Ovary (tissue), 10 donors: ENCODE measurements at places on chromosomes 7 and 10. TPM values are rescaled to one million over a fixed set of nuclear protein-coding genes. Genes with fewer than 3 reads are reported as not detected.

The ASB10 gene
- not detected for total RNA-seq

The NUTM2E gene
- total RNA-seq, result not detected

The MYPN gene
- total RNA-seq, result not detected

The FZD1 gene
- total RNA-seq, result 22.2 TPM

The RADIL gene
- 3.7 TPM for total RNA-seq

The SDK1 gene
- 2.3 TPM for total RNA-seq

The IFIT3 gene
- 8.7 TPM for total RNA-seq

The SMKR1 gene
- total RNA-seq, result 3.2 TPM

DNA sequence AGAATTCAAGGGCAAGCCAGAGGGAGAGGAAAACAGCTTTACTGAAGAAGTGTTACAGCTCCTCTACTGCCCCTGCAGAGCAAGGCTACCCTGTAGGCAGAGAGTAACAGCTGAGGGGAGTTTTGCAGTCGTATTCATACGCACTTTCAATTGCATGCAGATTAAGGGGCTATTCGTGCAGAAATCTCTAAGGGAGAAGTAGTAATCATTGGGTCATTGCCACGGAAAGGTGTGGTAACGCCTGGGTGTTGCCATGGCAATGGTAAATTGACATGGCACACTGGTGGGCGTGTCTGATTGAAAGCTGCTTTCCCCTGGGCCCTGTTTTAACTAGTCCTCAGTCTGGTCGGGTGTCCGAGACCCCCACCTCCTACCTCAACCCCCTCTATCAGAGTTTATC is 227.2 kb downstream of the NSUN6 start:
- no peak overlapping the region for H3K4me3 ChIP-seq
- DNase-seq, result no peak

DNA sequence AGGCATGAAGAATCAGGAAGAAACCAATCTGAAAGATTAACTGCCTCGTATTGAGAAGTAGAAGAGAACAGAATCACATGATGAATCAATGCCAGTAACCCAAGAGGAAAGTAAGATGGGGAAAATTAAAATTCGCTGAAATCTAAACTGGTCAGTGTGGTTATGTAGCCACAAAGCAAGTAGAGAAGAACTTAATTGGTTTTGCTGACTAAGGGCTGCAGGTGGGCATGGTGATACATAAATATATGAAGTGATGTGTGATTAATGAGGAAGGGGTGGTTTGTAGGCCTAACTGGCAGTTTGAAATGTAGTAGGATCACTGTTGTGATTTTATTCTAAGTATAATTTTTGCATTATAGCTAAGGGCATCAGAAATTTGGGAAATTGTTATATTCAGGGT is 83.5 kb upstream of the LRRTM3 start:
- no peaks in the 10 kb centered on the region for H3K4me1 ChIP-seq
- no peak overlapping the region for H3K4me3 ChIP-seq
- DNase-seq, result no peak
- H3K27ac ChIP-seq, result no peak overlapping the region

GRCh38 chr7:158707610-158708009 is 3.0 kb upstream of the NCAPG2 start:
- no peaks in the 10 kb centered on the region for H3K36me3 ChIP-seq
- peaks cover 1% of the 10 kb centered on the region for H3K4me1 ChIP-seq
- H3K4me3 ChIP-seq, result no peak overlapping the region

- no peaks in the 10 kb centered on the region for H3K4me1 ChIP-seq
- no peaks in the 10 kb centered on the region for H3K36me3 ChIP-seq
- no peak for DNase-seq
- no peak overlapping the region for H3K4me3 ChIP-seq
- no peak overlapping the region for H3K27ac ChIP-seq
- no peaks in the 10 kb centered on the region for H3K27me3 ChIP-seq
Measured at GRCh38 chr10:15856328-15857015, 3.8 kb downstream of the MINDY3 start.

- peaks cover 37% of the 10 kb centered on the region for H3K4me1 ChIP-seq
- no peaks in the 10 kb centered on the region for H3K36me3 ChIP-seq
- DNase-seq, result peak; percentile 55
- no peak overlapping the region for H3K4me3 ChIP-seq
- H3K27me3 ChIP-seq, result no peaks in the 10 kb centered on the region
Measured at GRCh38 chr10:78515038-78515872, 481.6 kb downstream of the RPS24 start.

GRCh38 chr10:50528206-50528605 is 95.5 kb downstream of the SGMS1 start:
- no peak overlapping the region for H3K27ac ChIP-seq
- DNase-seq, result no peak
- H3K4me1 ChIP-seq, result no peaks in the 10 kb centered on the region

DNA sequence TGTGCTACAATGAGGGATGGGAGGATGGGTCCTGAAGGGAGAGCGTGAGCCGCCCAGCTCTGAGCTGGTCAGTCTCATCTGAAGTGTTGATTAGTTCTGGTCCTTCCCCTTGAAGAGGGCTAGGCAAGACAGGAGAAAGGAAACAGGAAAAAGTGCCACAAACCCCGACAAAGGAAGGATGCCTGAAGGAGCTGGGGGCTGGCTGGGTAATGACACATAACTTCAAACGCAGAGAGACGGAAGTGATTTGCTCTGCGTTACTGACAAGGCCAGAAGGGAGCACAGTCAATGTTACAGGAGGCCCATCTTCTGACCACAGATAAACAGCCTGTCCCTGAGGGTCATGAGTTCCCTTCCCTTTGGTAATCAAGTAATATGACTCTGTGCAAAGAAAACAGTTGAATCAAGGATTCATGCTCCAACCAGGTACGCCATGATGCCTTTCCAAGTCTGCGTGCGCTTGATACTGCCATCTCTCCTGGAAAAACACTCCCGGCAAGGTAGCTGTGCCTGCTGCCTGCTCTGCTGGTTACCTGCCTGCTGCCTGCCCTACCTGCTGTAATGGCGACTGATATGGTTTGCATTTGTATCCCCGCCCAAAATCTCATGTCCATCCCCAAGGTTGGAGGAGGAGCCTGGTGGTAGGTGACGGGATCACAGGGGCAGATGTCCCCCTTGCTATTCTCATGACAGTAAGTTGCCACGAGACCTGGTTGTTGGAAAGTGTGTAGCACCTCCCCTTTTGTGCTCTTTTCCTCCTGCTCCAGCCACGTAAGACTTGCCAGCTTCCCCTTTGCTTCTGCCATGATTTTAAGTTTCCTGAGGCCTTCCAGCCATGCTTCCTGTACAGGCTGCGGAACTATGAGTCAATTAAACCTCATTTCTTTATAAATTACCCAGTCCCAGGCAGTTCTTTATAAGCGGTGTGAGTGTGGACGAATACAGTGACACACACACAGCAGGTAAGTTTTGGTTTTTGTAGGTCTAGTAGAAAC is 57.9 kb downstream of the GRB10 start:
- H3K4me1 ChIP-seq, result peaks cover 14% of the 10 kb centered on the region
- no peak overlapping the region for H3K4me3 ChIP-seq
- no peak overlapping the region for H3K27ac ChIP-seq
- H3K36me3 ChIP-seq, result no peaks in the 10 kb centered on the region
- no peaks in the 10 kb centered on the region for H3K27me3 ChIP-seq
- DNase-seq, result no peak

DNA sequence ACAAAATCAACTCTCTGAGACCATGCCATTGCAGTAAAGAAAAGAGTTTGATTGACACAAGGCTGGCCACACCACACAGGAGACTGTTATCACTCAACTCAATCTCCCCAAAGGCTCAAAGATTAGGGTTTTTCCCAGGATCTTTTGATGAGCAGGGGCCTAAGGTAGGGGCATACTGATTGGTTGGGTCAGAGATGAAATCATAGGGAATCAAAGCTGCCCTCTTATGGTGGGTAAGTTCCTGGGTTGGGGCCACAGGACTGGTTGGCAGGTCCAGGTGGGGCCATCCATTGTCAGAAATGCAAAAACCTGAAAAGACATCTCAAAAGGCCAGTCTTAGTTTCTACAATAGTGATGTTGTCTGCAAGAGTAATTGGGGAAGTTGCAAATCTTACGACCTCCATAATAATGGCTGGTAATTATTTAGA is 91.6 kb downstream of the AKR1D1 start:
- no peaks in the 10 kb centered on the region for H3K36me3 ChIP-seq
- no peak for DNase-seq

GRCh38 chr7:16062269-16062668 is 359.1 kb downstream of the CRPPA start:
- peaks cover 3% of the 10 kb centered on the region for H3K4me1 ChIP-seq
- no peaks in the 10 kb centered on the region for H3K36me3 ChIP-seq
- no peaks in the 10 kb centered on the region for H3K27me3 ChIP-seq
- no peak for DNase-seq
- H3K4me3 ChIP-seq, result no peak overlapping the region
- H3K27ac ChIP-seq, result no peak overlapping the region

DNA sequence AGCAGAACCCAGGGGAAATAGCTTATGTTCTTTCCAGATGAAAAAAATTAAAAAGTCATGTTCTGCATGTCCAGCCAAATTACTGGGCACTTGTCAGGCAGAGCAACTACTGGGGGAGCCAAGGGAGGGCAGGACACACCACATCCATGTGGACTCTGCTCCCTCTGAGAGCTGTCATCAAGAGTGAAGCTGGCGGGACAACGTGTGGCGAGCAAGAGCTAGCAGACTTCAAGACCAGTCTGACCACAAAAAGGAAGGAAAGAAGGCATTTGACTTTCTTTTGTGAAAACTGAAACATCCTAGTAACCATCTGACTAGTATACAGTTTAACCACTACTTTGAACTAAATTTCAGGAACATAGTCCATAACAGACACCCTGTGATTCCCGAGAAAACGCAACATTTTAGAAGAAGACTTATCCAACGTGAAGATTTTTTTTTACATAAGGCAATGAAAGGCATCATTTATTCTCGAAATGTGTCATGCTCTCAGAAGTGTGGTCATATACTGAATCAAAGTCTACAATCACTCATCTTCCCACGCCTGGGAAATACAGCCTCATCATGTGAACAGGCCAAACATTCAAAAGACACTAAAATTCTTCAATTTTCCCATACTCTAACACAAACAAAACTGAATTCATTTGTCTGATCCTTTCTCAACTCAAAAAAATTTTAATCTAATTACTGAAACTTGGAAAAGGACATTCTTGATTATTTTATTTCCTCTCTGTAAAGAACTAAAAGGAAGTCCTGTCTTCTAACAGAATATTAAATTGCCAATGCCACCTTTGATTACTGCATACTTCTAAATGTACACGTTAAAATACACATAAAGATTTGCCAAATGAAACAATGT is 15.5 kb downstream of the CYTH3 start:
- H3K36me3 ChIP-seq, result no peaks in the 10 kb centered on the region
- H3K27me3 ChIP-seq, result no peaks in the 10 kb centered on the region
- H3K4me1 ChIP-seq, result peaks cover 15% of the 10 kb centered on the region
- H3K27ac ChIP-seq, result no peak overlapping the region
- H3K4me3 ChIP-seq, result no peak overlapping the region
- DNase-seq, result no peak

GRCh38 chr10:23280419-23281043 is 64.1 kb downstream of the C10orf67 start:
- no peak overlapping the region for H3K27ac ChIP-seq
- DNase-seq, result no peak
- H3K36me3 ChIP-seq, result no peaks in the 10 kb centered on the region

- DNase-seq, result no peak
- no peak overlapping the region for H3K4me3 ChIP-seq
- peaks cover 11% of the 10 kb centered on the region for H3K4me1 ChIP-seq
Measured at GRCh38 chr10:78859769-78860168, 209.0 kb upstream of the ZMIZ1 start.

- H3K4me3 ChIP-seq, result no peak overlapping the region
- H3K36me3 ChIP-seq, result no peaks in the 10 kb centered on the region
- H3K27ac ChIP-seq, result no peak overlapping the region
- no peak for DNase-seq
- peaks cover 5% of the 10 kb centered on the region for H3K4me1 ChIP-seq
Measured at GRCh38 chr7:27635728-27636127, 27.0 kb downstream of the HIBADH start.
